ENCODE measurements at places on chromosomes 3 and 15. TPM values are rescaled to one million over a fixed set of nuclear protein-coding genes. Genes with fewer than 3 reads are reported as not detected.
A peak's percentile ranks its signal among the peaks of the same experiment; 100 is the strongest.

GRCh38 chr3:126061301-126062032, 22.5 kb downstream of the SLC41A3 start:
- peak; percentile 51 for DNase-seq

GRCh38 chr15:98758224-98758623, 109.9 kb downstream of the IGF1R start:
- no peak for DNase-seq

- DNase-seq = no peak
Measured at GRCh38 chr3:115401298-115401697, 222.0 kb upstream of the GAP43 start.

- no peak for DNase-seq
Measured at GRCh38 chr3:196179380-196180308, 31.6 kb downstream of the ZDHHC19 start.

DNA sequence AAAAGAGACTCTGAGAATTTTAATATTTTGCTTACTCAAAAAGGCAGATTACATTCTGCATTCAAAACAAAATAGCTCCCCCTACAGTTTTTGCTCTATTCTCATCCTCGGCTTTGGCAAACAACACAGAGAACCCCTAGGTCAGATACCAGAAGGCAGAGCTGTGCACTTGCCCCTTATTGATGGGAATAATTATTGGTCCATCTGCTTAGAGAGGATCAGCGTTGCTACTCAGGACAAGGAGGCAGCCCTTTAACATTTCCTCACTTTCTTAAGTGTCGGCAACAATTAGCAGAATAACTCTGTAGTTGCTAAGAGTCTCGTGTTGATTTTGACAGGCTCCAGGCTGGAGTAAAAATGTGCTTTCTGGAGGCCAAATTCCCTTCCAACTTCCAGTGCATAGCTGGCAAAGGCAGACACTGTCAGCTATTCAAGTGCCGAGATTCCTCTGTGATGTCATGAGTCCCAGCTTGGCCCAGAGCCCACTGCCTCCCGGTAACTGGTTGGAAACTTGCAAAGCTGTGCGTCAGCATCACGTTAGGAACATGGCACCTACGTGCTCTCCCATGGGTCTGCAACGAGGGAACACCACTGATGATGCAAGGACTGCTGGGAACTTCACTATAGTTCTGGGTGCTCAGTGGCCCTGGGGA, 482.7 kb upstream of the ADAMTS9 start:
- peak; percentile 98 for DNase-seq

DNA sequence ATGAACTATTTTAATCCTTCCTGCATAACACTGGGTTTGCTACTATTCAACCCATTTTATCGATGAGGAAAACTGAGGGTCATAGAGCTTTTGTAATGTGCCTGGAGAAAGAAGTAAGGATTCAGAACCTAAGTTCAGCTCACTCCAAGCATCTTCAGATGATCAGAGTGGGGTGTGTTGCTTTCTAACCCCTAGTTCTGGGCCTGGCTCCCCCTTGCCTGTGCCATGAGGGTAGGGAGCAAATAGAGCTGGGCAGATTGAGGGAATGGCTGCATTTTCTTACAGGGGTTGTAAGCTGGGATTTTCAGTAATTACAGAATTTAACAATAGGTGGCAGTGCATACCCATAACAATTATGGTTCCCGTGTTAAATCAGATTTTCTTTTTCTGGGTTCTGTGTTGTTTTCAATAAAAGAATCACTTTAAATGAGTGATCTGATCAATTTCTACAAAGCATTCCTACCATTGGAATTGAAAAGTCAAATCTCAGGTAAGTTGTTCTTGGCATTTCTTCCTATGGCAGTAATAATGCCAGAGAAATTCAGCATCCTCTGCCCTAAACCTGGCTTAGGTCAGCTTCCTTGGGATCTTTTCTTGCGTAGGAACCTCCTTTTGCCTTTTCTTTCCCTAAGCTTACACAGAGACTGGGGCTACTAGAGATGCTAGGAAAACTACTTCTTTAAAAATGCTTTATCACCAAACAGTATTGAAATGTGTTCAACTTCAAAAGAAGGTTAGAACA, 103.8 kb upstream of the IL12A start:
- DNase-seq = no peak

- no peak for DNase-seq
Measured at GRCh38 chr3:32018757-32019564, 37.4 kb downstream of the ZNF860 start.

DNA sequence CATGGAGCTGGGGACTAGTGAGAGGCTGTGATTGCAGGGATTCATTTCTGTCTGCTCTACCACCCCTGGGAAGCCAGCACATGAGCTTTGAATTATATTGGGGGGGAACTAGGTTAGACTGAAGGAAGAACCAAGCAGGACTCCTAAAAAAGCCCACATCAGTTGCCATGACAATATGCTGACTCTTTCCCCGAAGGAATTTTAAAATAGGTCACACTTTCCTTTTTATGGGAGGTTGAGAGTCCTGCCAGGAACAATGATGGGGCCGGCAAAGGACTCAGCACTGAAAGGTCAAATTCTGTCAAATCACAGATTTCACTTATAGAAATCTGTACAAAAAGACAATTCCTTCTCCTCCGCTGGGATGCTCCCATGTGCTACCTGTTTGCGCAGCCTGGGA, 130.8 kb downstream of the ZNF621 start:
- no peak for DNase-seq

DNA sequence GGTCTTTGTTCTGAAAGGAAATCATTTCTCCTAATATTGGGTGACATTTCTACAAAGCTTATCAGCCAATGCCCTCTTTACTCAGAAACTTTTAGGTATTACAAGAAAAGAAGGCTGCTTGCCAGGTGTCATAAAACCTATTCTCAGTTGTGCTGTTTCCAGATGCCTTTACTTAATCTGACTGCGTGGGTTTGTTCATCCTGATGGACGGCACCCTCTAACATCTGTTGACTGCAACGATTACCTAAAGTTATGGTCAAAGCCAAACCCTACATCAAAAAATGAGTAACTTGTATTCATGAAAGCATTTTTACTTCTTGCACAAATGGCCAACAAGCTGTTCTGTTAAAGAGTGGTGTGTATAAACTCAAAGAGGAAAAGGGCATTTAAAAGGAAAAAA, 207.7 kb upstream of the PDZRN3 start:
- no peak for DNase-seq

DNA sequence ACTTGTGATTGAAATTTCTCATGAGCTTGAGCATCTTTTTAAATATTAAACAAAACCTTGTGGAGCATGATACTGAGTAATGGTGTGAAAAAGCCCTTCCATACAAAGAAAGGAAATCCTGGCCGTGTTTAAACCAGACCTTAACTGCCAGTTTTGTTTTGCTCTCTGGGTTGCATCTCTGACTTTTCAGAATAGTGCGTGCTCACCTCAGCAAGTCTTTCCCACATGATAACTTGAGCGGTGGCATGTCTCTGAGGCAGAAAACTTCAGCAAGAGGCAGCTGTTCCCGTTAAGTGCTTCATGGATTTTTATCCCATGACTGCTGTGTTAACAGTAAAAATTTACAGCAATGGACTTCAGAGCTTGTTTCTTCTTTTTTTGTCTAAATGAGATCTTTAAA, 393.3 kb downstream of the FEZF2 start:
- no peak for DNase-seq

- peak; percentile 88 for DNase-seq
Measured at GRCh38 chr3:9947025-9947995, 4.9 kb downstream of the PRRT3 start.

DNA sequence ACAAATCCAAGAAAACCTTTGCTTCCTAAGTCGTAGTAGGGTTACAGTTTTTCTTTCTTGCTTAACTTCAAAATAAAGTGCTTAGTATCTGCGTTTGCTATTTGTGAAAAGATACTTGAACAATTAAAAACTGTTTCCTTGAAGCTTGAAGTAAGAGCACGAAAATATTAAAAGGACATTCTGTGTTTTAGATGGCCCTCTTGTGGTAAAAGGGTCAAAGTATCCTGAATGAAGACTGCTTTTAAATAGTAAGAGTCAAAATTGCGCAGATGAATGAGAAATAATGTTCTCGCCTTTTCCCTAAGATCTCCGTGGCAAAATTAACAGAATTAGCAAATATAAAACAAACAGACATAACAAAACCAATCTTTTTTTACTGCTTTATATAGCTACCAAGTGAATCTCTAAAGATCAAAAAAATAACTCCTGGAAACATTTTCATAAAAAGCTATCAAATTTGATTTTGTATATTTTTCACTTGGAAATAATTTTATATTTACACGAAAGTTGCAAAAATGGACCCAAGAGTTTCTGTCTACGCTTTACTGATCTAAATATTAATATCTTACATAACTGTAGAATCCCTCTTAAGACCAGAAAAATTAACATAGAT, 175.4 kb downstream of the MBNL1 start:
- DNase-seq = no peak

GRCh38 chr3:122975924-122976293, 51.7 kb downstream of the SEMA5B start:
- DNase-seq = no peak

DNA sequence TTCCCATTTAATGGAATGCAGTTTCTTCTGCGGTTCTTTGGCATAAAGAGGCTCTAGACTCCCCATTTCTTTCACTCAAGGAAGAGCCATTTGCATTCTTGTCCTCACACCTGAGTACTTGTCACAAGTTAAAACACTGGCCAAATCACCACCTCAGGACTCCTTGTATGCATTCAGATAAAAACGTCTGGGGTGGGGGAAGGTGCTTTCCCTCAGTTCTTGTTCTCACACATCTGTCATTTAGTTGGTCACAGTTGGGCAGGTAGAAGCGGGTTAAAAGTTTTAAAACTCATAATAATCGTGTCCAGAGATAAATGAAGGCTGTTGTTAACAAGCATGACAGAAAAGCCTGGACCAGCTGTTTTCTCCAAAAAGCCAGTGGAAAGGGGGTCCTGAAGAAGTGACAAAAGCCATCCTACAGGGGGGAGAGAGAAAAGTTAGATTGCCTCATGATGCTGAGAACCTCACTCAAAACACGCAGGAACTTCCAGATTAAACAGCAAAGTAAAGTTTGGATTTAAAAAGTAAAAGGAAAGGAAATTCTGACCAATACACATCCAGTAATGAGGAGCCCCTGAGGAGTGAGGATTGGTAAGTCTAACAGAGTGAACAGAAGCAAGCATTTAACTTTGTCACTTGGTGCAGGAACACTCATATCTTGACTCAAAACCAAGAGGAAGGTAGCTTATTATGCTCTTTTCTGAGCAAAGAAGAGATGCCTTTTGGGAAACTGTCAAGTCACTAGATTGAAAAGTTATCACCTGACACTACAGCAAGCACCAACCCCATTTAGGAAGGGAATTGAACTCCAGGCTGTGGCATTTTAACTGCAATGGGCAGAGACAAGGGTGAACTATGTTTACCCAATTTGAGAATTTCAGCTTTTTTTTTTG, 2.8 kb downstream of the BCL2L10 start:
- no peak for DNase-seq

- DNase-seq = no peak
Measured at GRCh38 chr15:74239051-74239705, 3.1 kb downstream of the CCDC33 start.

GRCh38 chr3:41169023-41169422, 30.3 kb upstream of the CTNNB1 start:
- no peak for DNase-seq

- DNase-seq = no peak
Measured at GRCh38 chr3:106033654-106034053, 164.8 kb upstream of the CBLB start.

DNA sequence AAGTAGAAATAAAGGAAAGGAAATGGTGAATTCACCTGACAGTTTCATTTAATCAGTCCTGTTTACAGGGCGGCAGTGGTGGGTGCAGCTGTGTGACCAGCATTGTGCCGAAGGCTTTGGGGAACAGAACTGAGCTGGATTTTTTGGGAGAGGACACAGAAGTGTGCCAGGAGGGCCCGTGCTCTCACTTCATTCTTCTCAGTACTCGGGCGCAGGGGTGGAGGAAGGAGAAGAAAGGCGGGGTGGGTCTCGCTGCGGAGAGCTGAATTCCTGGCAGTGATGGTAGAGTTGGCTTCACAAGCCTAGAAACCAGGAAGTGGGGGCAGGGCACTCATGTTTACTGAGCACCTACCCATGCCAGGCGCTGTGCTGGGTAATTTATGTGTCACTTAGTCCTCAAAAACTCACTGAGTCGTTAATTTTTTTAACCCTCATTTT, 64.6 kb downstream of the CRTC3 start:
- DNase-seq = peak; percentile 92

DNA sequence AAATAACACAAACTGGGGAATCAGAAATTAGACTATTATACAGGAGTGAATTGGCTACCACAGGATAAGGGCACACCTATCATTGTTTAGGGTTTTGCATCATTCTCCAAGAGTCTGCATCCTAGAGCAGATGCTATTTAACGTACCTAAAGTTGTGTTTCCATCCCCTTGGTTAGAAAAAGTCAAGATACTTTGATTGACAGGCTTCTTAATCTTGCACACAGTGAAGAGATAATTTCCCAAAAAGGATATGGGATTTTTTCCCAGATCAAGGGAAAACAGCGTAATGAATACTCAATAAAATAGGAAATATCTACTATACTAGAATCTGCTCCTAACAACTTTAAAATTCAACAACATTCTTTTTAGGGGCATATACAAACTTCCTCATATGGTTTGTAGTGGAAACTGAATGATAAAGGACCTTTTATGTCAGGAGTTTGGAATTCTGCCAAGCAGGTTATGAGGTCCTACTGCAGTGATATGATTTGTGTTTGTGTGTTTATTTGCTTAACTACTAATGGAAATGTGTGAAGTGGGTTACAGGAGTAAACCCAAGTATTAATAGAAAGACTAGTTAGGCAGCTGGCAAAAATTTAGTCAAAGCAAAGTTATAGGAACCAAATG, 124.1 kb upstream of the MME start:
- no peak for DNase-seq

DNA sequence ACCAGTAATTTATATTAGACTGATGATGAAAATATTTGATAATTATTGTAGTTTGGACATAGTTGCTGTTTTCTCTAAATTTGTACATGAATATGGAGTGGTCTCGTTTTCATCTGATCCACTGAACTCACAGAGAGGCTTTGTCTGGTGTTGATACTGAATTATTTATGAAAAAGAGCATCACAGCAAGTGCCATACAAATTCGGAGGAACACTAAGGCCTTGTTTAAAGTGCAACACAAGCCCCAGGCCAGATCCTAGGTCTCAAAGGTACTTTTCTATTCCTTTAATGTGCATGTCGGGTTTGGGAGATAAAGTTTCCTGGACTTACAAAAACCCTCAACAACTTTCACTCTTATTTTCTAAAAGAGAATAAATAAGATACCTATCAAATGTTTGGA, 796.8 kb upstream of the EPHA6 start:
- DNase-seq = no peak

- DNase-seq = no peak
Measured at GRCh38 chr15:51243774-51244173, 94.6 kb downstream of the CYP19A1 start.

DNA sequence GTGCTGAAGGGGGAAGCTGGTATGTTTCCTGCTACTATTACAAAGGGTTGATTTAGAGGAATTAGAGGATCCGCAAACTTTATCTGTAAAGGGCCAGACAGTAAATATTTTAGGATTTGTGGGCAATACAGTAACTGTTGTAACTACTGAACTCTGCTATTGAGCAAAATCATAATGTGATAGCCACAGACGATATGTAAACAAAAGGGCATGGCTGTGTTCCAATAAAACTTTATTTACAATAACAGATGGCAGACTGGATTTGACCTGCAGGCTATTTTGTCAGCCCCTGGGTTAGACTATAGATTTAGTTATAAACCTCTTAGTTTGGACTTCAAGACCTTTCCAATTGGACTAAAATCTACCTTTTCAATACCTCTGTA, 27.8 kb upstream of the KCNMB2 start:
- DNase-seq = no peak

GRCh38 chr3:134666466-134666865, 15.6 kb upstream of the KY start:
- no peak for DNase-seq

The ACTL6A gene
- 28.9 TPM for total RNA-seq

The LRRIQ4 gene
- not detected for total RNA-seq

The GOLGA8M gene
- total RNA-seq = 2.2 TPM

The SAMD7 gene
- total RNA-seq = not detected

The SUSD5 gene
- 4.0 TPM for total RNA-seq
